ENCODE measurements at places on chromosomes 4 and X. TPM values are rescaled to one million over a fixed set of nuclear protein-coding genes. Genes with fewer than 3 reads are reported as not detected.

KLHL8 gene
- 5.9 TPM for total RNA-seq

GLUD2 gene
- 2.9 TPM for total RNA-seq

MAGEC1 gene
- total RNA-seq = 0.03 TPM

DKK2 gene
- total RNA-seq = not detected

GPC4 gene
- total RNA-seq = 0.01 TPM

CPLX1 gene
- total RNA-seq = 0.55 TPM

FRMD7 gene
- not detected for total RNA-seq

CLIC2 gene
- 0.23 TPM for total RNA-seq

SULT1B1 gene
- total RNA-seq = not detected

SORBS2 gene
- total RNA-seq = 0.02 TPM

FRMPD4 gene
- total RNA-seq = 0.04 TPM

OCRL gene
- 25.9 TPM for total RNA-seq

CAPN6 gene
- total RNA-seq = not detected

NUDT10 gene
- total RNA-seq = 0.45 TPM

PITX2 gene
- 1.6 TPM for total RNA-seq

CLDN34 gene
- total RNA-seq = not detected

IL13RA1 gene
- total RNA-seq = 54.2 TPM

MAGIX gene
- total RNA-seq = 2.8 TPM

MAGEA3 gene
- 3.4 TPM for total RNA-seq

MAP3K15 gene
- 2.0 TPM for total RNA-seq

STARD8 gene
- 1.8 TPM for total RNA-seq

ERCC6L gene
- 14.3 TPM for total RNA-seq

RADX gene
- total RNA-seq = 0.05 TPM

SMARCA1 gene
- total RNA-seq = 49.6 TPM

BGN gene
- not detected for total RNA-seq

TEX11 gene
- not detected for total RNA-seq

MAGEC3 gene
- total RNA-seq = not detected

MPP1 gene
- total RNA-seq = 16.7 TPM

TCP11X1 gene
- not detected for total RNA-seq

DUX4 gene
- not detected for total RNA-seq
